Testis (tissue), 5 donors: ENCODE measurements at places on chromosomes 5 and 9. TPM values are rescaled to one million over a fixed set of nuclear protein-coding genes. Genes with fewer than 3 reads are reported as not detected.
A peak's percentile ranks its signal among the peaks of the same experiment; 100 is the strongest.

- DNase-seq = no peak
- H3K27ac ChIP-seq = no peak overlapping the region
- no peaks in the 10 kb centered on the region for H3K27me3 ChIP-seq
- H3K4me3 ChIP-seq = no peak overlapping the region
- H3K36me3 ChIP-seq = no peaks in the 10 kb centered on the region
These were observed 12.0 kb upstream of the TOR2A start for GRCh38 chr9:127746959-127747569.

- no peak overlapping the region for H3K4me3 ChIP-seq
- DNase-seq = no peak
- H3K27me3 ChIP-seq = no peaks in the 10 kb centered on the region
- H3K27ac ChIP-seq = no peak overlapping the region
- H3K36me3 ChIP-seq = no peaks in the 10 kb centered on the region
- peaks cover 7% of the 10 kb centered on the region for H3K4me1 ChIP-seq
These were observed 30.4 kb downstream of the DPYSL3 start for GRCh38 chr5:147479444-147479843.

The RHOBTB3 gene
- 190 TPM for total RNA-seq

The TMED9 gene
- total RNA-seq = 128 TPM

DNA sequence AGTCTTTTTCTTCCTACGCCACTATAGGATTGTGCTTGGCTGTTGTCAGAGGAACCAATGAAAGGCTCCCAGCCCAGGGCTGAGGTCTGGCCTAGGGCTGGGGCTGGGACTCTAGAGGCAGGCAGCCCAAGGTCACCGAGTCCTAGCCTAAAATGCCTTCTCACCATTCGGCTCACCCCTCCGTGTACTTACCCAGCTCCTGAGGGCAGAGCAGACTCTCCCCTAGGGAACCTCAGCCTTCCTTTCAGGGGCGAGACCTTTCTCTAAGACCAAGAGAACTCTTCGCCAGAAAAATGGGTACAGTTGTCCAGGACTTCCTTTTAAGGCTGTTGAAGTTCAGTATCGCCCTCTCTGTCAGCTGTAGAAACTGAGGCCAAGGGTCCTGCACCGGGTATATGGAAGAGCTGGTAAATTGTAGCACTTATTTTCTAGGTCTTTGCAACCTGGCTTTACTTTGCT lies 1.7 kb upstream of the SPRY4 start:
- H3K27me3 ChIP-seq = no peaks in the 10 kb centered on the region
- no peaks in the 10 kb centered on the region for H3K36me3 ChIP-seq

- no peak overlapping the region for H3K4me3 ChIP-seq
- H3K27ac ChIP-seq = no peak overlapping the region
- DNase-seq = no peak
- no peaks in the 10 kb centered on the region for H3K27me3 ChIP-seq
These were observed 38.0 kb downstream of the HMGXB3 start for GRCh38 chr5:150038547-150038946.

DNA sequence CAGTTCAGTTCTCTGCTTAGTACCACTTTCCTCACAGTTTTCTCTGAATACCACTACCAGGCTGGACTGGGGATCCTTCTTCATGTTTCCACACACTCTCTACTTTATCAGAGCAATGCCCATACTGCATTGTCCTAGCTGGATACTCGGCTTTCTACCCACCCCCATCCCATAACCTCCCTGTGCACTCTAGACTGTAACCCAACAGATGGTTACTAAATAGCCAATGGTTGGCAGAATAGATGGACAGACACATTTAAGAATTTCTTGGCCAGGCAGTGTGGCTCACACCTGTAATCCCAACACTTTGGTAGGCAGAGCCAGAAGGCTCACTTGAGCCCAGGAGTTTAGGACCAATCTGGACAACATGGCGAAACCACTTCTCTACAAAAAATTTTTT lies 22.8 kb downstream of the CDK5RAP2 start:
- H3K36me3 ChIP-seq = no peaks in the 10 kb centered on the region
- H3K4me3 ChIP-seq = no peak overlapping the region
- H3K27ac ChIP-seq = no peak overlapping the region
- H3K27me3 ChIP-seq = no peaks in the 10 kb centered on the region
- no peaks in the 10 kb centered on the region for H3K4me1 ChIP-seq

DNA sequence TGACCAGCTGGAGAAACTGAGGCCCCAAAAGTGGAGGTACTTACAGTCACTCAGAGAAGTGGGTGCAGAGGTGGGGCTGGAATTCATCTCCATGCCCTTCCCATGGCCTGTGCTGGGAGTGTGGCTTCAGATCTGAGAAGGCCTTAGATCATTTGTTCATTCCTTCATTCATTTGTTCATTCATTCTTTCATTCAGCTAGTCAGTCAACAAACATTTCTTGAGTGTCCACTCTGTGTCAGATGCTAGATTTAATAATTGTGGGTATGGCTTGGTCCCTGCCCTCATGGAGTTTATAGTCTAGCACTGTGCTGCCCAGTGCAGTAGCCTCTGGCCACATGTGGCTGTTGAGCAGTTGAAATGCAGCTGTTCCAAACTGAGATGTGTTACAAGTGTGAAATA lies 19.0 kb upstream of the CRB2 start:
- H3K4me1 ChIP-seq = peaks cover 10% of the 10 kb centered on the region
- no peaks in the 10 kb centered on the region for H3K27me3 ChIP-seq
- H3K27ac ChIP-seq = no peak overlapping the region
- no peaks in the 10 kb centered on the region for H3K36me3 ChIP-seq

DNA sequence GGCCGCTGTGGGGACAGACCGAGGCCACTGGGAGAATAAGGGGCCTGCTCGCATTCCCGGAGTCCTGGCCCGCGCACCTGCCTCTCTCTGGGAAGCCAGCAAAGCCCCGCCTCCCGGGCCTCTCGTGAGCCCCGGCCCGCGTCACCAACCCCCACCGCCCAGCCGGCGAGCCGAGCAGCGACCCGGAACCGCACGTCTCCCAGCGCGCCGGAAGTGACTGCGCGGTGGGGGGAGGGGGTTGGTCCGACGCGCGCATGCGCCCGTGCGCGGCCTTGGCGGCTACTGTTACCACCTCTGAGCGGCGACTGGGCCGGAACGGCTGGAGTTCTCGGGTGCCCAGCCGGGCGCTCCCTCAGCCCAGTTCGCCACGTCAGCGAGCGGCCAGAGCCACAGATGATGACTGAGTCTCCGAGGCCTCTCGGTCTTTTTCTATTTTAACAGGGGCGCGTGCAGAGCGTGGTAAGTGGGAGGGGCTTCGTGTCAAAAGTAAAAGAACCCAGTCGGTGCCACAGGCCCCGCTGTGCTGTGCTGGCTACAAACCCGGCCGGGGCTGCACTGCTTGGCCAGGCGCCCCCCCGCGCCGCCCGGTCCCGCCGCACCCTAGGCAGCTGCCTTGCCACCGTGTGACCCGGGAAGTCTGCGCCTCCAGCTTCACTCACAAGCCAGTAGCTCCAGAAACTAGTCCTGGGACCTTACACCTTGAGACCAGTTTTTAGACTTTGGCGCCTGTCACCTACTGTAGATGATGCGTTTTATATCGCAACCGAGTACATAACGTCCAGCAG lies at the start of gene GOLGA1:
GOLGA1 (minus strand) TSS at position 190 of the 785 bp plus-strand sequence. CDS start 2,372 bp downstream, outside the sequence.
- H3K4me3 ChIP-seq = peak within 1 kb of the TSS; percentile 84
- peak; percentile 96 for DNase-seq
- peaks cover 13% of the 10 kb centered on the region for H3K4me1 ChIP-seq
- H3K27ac ChIP-seq = peak within 1 kb of the TSS; percentile 91
- H3K36me3 ChIP-seq = no peaks in the 10 kb centered on the region
- H3K27me3 ChIP-seq = no peaks in the 10 kb centered on the region

The IFNA2 gene
- total RNA-seq = 1.2 TPM

GRCh38 chr5:38871790-38872551 lies 26.2 kb downstream of the OSMR start:
- H3K27me3 ChIP-seq = no peaks in the 10 kb centered on the region
- H3K4me1 ChIP-seq = no peaks in the 10 kb centered on the region
- H3K4me3 ChIP-seq = no peak overlapping the region
- DNase-seq = no peak
- no peaks in the 10 kb centered on the region for H3K36me3 ChIP-seq

GRCh38 chr9:89066835-89067234 lies 75.6 kb downstream of the S1PR3 start:
- no peaks in the 10 kb centered on the region for H3K4me1 ChIP-seq
- H3K4me3 ChIP-seq = no peak overlapping the region
- no peak overlapping the region for H3K27ac ChIP-seq
- no peak for DNase-seq
- H3K36me3 ChIP-seq = no peaks in the 10 kb centered on the region

- H3K4me3 ChIP-seq = peak overlapping the region; percentile 61
- H3K4me1 ChIP-seq = peaks cover 26% of the 10 kb centered on the region
- H3K36me3 ChIP-seq = no peaks in the 10 kb centered on the region
These were observed 29.4 kb upstream of the IL17B start for GRCh38 chr5:149408252-149409099.

The CCDC192 gene
- 12.9 TPM for total RNA-seq

The PCDHGA10 gene
- 11.3 TPM for total RNA-seq

The MYO10 gene
- 99.8 TPM for total RNA-seq

- no peaks in the 10 kb centered on the region for H3K27me3 ChIP-seq
- peak; percentile 77 for DNase-seq
- H3K27ac ChIP-seq = no peak overlapping the region
- no peak overlapping the region for H3K4me3 ChIP-seq
These were observed 525.6 kb downstream of the PDE4D start for GRCh38 chr5:59367791-59368394.

The PDE8B gene
- 2.0 TPM for total RNA-seq

The MGAT4B gene
- total RNA-seq = 152 TPM

DNA sequence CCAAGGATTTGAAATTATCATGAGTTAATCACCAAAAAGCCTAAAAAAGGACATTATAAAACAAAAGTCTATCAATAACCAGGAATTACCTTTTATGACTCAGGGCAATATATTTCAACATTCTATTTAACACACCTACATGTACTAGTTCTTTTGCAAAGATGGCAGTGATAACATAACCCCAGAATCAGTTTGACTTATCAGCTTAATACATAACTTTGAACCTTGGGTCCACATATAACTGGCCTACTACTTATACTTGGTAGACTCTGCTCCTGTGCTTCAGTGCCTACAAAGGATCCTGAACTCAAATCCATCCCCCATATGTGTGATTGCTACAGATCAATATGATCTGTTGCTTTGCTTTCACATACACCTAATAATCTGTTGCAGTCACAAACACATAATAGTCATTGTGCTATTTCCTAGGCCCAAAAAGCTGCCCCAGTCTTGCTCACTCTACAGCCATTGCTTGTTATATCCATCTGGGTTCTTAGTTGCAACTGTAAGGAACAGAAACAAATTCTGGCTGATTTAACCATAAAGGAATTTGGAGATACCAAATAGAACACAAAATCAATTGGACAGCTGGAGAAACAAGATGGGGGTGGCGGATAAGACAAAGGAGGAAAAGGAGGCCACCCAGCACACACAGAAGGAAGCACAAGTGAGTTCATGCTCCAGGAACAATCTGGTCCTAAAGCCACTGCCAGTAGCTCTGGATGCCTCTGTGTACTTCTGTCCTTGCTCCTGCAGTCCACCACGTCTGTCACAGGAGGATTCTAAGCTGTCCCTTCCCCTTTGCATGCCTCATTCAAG lies 25.5 kb downstream of the DEPDC1B start:
- no peaks in the 10 kb centered on the region for H3K4me1 ChIP-seq
- no peak overlapping the region for H3K27ac ChIP-seq
- DNase-seq = no peak
- no peaks in the 10 kb centered on the region for H3K36me3 ChIP-seq
- H3K4me3 ChIP-seq = no peak overlapping the region
- no peaks in the 10 kb centered on the region for H3K27me3 ChIP-seq

- no peak for DNase-seq
- no peak overlapping the region for H3K4me3 ChIP-seq
- H3K36me3 ChIP-seq = no peaks in the 10 kb centered on the region
- no peaks in the 10 kb centered on the region for H3K27me3 ChIP-seq
These were observed 152.7 kb downstream of the FSTL4 start for GRCh38 chr5:133459474-133460160.

The CNTNAP3 gene
- 12.8 TPM for total RNA-seq

The BTNL3 gene
- total RNA-seq = not detected

DNA sequence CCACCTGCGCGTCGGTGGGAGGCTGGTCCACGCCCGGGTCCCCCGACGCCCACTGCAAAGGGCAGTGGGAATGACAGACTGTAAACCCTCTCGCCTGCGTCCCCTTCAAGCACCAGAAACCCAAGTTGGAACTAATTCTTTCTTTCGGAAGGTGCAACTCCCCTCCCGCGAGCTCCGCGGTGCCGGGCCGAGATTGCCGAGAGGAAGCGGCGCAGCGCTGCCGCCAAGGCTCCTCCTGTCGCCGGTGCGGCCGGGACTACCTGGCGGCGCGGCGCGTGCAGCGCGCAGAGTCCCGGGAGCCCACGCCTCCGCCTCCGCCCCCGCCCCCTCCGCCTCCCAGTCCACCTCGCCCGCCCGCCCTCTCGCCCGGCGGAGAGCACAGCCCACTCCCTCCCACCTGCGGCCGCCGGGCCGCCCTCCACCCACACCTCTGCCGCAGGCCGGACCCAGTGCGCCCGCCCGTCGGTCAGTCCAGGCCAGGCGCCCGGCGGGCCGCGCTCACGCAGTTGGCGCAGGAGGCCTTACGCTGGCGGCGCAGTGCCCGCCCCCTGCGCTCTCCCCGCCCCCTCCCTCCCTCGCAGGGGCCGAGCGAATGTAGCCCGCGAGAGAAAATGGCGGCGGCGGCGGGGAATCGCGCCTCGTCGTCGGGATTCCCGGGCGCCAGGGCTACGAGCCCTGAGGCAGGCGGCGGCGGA lies at the start of gene MAP3K1:
MAP3K1 (plus strand) TSS at position 587 of the 695 bp plus-strand sequence; CDS start at position 612, 25 bp downstream.
- H3K27me3 ChIP-seq = no peaks in the 10 kb centered on the region
- H3K4me1 ChIP-seq = no peaks in the 10 kb centered on the region
- H3K4me3 ChIP-seq = peak within 1 kb of the TSS; percentile 97
- H3K36me3 ChIP-seq = no peaks in the 10 kb centered on the region
- H3K27ac ChIP-seq = peak within 1 kb of the TSS; percentile 95
